ENCODE measurements at places on chromosomes 1 and 21.
A peak's percentile ranks its signal among the peaks of the same experiment; 100 is the strongest.

GRCh38 chr21:24025101-24025500 lies 1582.2 kb downstream of the MRPL39 start:
- DNase-seq: no peak

- DNase-seq: peak; percentile 86
These were observed 72.8 kb downstream of the PLEKHA6 start for GRCh38 chr1:204286831-204287421.

DNA sequence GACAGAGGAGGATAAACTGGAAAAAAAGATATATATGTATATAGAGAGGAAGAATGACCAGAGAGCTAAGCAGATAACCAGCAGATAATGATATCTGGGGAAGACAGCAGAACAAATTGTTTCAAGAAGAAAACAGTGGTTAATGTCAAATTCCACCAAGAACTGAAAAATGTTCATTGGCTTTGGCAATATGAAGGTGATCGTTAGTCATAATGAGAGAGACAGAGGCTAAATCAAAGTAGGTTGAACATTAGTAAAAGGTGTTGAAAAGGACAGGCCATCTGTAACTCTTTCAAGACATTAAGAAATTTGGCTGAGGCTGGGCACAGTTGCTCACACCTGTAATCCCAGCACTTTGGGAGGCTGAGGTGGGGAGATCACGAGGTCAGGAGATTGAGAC lies 25.3 kb upstream of the CR2 start:
- DNase-seq: no peak

DNA sequence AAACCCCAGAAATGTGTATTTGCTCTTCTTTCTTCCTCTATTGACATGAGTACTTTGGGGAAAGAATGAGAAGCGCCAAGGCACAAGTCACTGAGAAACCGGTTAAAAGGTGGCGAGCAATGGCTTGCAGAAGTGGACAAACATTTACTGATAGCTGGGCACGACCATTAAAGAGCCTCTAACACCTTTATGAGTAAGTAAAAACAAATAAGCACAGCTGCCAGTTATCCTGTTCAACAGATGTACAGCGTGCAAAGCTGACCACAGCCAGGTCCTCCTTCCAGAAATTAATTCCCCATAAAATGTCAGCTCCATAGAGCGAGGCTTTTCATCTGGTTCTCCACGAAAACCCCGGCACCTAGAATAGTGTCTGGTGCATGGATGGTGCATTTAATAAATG lies 72.7 kb downstream of the CAPZB start:
- no peak for DNase-seq

- DNase-seq: no peak
These were observed 5.8 kb downstream of the ATP5IF1 start for GRCh38 chr1:28241638-28242241.

- DNase-seq: peak; percentile 26
These were observed 5.5 kb downstream of the EFNA3 start for GRCh38 chr1:155083865-155084721.

DNA sequence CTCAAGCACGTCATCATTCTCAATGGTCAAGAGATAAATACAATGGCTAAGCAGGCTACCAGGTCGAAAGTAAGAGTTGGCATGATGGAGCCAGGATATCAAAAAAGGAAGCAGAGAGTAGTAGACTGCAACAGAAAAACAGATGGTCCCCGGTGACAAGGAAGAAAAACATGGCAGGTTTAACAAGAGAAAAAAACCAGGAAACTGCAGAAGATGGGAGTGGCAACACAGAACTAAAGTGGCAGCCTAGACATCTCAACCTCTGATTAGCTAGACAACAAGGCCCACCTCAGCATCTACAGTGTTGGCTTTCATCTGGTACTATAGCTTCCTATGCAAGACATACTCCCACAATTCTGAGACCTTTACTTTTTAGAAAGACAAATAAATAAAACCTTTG lies 3.1 kb downstream of the UBR4 start:
- peak; percentile 11 for DNase-seq

DNA sequence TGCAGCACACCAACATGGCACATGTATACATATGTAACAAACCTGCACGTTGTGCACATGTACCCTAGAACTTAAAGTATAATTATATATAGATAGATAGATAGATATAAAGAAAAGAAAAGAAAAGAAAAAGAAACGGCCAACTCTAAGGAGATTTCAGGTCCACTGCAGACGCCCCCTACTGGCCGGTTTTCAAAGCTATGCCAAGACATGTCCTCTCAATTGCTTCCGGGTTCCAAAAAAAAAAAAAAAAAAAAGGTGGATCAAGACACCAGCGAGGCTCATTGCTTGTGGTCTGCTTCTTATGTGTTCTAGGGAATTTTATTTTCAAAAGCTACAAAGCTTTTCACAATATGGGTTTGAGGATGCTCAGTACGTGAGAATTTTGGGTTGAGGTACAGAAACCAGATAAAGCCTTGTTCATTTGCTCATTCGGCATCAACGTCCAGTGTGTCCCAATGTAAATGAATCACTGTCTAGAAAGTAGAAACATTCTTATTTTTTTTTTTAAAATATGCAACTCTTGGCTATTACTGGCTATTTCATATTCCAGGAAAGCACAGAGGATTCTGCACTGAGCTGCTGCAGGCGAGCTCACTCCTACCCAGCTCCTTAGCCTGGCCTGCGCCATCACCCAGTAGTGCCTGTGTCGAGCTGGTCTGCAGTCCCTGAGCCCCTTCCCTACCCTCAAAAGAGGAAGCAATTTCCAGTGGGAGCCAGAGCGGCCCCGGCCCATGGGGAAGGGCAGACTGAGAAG lies 643.0 kb downstream of the KIF26B start:
- DNase-seq: no peak

DNA sequence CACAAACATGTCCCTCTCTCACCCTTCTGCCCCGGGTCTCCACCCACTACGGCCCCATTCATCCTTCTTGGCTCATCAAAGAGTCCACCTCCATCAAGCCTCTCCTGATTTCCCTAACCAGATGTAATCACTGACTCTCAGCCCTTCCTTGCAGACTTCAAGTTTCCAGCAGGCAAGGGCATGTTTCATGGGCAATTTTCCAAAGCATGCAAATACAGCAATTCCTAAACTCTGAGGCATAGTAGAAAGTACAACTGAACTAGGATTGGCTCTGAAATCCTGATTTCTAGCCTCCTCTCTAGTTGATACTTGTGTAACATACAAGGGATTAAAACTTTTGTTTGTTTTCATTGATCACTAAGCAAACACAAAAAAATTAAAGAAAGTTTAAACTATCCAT lies 109.1 kb upstream of the GADD45A start:
- no peak for DNase-seq

GRCh38 chr1:227343206-227343605 lies 24.9 kb upstream of the CDC42BPA start:
- no peak for DNase-seq

DNA sequence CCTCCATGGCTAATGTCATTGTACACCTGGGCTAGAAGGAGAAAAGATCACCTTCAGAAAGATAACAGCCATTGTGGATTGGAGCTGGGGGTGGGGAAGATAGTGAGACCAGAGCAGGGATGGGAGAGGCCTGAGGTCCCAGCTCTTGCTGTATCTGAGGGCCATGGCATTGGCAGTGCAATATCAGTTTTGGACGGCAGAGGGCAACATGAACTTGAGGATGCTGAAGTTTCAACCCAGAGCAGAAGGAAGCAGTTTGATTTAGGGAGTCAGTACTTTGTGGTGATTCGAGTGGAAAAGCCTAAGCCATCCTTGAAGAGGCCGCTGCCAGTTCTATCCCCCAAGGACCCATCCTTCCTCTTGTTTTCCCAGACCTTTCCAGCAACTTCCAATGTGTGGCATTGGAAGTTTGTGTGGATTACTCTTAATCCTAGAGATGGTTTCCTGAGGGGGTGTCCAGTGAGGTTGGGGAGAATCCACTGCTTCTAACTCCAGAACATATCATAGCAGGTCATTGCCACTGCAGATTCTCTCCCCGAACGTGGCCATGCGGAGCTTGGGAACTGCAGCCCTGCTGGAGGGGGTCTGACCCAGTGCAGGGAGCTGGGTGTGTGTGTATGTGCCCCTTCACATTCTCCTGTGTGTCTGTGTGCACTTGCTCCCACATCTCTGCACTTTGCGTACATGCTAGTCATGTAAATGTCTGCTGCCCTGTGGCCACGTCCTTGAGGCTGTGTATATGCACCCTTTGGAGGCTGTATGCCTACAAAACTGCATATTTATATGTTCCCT lies 24.1 kb downstream of the SLC26A9 start:
- DNase-seq: peak; percentile 66

DNA sequence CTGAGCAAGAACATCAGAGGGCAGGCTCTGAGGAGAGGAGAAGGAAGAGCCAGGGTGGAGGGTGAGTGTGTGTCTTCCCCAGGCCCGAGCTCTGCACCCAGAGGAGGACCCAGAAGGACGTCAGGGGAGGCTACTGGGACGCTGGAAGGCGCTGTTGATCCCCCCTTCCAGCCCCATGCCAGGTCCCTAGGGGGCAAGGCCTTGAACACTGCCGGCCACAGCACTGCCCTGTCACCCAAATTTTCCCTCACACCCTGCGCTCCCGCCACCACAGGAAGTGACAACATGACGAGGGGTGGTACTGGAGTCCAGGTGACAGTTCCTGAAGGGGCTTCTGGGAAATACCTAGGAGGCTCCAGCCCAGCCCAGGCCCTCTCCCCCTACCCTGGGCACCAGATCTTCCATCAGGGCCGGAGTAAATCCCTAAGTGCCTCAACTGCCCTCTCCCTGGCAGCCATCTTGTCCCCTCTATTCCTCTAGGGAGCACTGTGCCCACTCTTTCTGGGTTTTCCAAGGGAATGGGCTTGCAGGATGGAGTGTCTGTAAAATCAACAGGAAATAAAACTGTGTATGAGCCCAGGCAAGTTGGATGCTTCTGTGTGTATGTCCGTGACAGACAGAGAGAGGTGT lies 17.1 kb downstream of the BCAN start:
- no peak for DNase-seq

- no peak for DNase-seq
These were observed 275.5 kb upstream of the CACYBP start for GRCh38 chr1:174724219-174724618.

- no peak for DNase-seq
These were observed 86.4 kb upstream of the C1orf21 start for GRCh38 chr1:184300446-184300845.

DNA sequence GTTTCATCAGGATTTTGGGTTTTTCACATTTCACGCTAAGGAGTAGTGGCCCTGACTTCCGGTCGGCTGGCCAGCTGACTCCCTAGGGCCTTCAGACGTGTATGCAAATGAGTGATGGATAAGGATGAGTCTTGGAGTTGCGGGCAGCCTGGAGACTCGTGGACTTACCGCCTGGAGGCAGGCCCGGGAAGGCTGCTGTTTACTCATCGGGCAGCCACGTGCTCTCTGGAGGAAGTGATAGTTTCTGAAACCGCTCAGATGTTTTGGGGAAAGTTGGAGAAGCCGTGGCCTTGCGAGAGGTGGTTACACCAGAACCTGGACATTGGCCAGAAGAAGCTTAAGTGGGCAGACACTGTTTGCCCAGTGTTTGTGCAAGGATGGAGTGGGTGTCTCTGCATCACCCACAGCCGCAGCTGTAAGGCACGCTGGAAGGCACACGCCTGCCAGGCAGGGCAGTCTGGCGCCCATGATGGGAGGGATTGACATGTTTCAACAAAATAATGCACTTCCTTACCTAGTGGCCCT lies 23.1 kb upstream of the TNFRSF1B start:
- DNase-seq: no peak

- DNase-seq: peak; percentile 89
These were observed 382 bp upstream of the RASAL2 start for GRCh38 chr1:178093494-178093950.

DNA sequence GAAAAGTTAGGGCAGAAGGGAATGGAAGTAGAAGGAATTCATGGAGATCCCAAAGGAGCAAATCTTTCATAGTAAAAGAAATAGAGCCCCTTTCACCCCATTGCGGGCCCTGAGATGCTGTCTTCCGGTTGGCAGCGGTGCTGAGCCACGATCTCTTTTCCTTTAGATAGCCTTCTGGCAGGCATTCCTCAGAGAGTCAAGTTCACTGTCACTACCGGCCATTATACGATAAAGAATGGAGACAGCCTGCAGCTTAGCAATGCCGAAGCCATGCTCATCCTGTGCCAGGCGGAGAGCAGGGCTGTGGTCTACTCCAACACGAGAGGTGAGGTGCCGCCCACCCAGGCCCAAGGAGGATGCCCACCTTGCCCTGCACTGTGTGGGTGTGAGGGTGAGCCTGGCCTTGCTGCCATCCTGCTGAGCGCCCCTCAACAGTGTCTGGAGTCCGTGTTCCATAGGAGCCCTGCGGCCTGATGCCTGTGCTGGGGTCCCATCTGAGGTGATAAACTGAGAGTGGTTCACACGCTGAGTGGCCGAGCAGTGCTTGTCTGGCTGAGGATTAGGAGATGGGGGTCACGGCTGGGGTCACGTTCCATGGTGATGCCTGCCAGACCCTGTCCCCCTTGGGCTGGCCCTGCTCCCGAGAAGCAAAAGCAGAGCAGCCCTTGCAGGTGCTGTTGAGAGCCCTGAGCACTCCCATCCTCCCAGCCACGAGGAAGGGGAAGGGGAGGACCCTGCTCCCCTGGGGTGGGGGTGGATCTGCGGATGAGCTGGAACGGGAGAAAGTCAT lies 20.4 kb upstream of the PWP2 start:
- DNase-seq: no peak

GRCh38 chr1:67514300-67514699 lies 84.1 kb upstream of the SERBP1 start:
- no peak for DNase-seq

GRCh38 chr1:222073307-222073995 lies 331.6 kb upstream of the DUSP10 start:
- no peak for DNase-seq

GRCh38 chr1:29519788-29520110 lies 283.4 kb downstream of the PTPRU start:
- DNase-seq: no peak

GRCh38 chr21:34635307-34635706 lies 20.4 kb upstream of the RCAN1 start:
- no peak for DNase-seq

- no peak for DNase-seq
These were observed 70.7 kb downstream of the AGPAT3 start for GRCh38 chr21:43935711-43936110.

- no peak for DNase-seq
These were observed 123.7 kb downstream of the TOMM20 start for GRCh38 chr1:235004840-235005391.

GRCh38 chr1:94668528-94668927 lies 127.0 kb upstream of the F3 start:
- DNase-seq: no peak

DNA sequence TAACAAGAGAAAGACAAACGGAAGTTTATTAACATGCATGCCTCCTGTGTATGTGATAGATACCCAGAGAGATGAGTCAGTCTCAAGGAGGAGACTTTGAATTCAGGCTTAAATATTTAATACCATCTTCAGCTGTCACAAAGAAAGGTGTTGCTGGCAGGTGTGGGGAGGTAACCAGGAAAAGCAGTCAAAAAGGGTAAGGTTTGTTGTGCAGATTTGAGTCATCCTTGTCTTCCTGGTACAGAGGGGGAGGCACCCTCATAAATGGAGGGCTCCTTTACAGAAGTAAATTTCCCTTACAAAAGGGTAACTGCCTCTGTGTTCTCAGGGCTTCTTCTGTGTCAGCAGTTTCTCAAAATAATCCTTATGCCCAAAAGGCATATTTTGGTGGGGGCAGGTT lies 75.2 kb upstream of the B3GALT5 start:
- DNase-seq: no peak

GRCh38 chr1:82321794-82322193 lies 521.1 kb downstream of the ADGRL2 start:
- DNase-seq: no peak

GRCh38 chr1:173253046-173253445 lies 45.9 kb upstream of the TNFSF4 start:
- DNase-seq: no peak

GRCh38 chr1:4046836-4047461 lies 146.9 kb upstream of the C1orf174 start:
- no peak for DNase-seq

Data from GDM1 (cell line).